ENCODE measurements at places on chromosomes 13 and 19. TPM values are rescaled to one million over a fixed set of nuclear protein-coding genes. Genes with fewer than 3 reads are reported as not detected.
A peak's percentile ranks its signal among the peaks of the same experiment; 100 is the strongest.

GRCh38 chr19:15629003-15629880 is 11.5 kb upstream of the CYP4F3 start:
- H3K36me3 ChIP-seq, result no peaks in the 10 kb centered on the region
- H3K27ac ChIP-seq, result no peak overlapping the region
- H3K27me3 ChIP-seq, result no peaks in the 10 kb centered on the region
- no peak overlapping the region for H3K4me3 ChIP-seq
- no peaks in the 10 kb centered on the region for H3K4me1 ChIP-seq
- DNase-seq, result peak; percentile 19

- no peak overlapping the region for H3K4me3 ChIP-seq
- peak overlapping the region; percentile 51 for H3K27ac ChIP-seq
- DNase-seq, result no peak
- no peaks in the 10 kb centered on the region for H3K27me3 ChIP-seq
- H3K4me1 ChIP-seq, result peaks cover 54% of the 10 kb centered on the region
Measured at GRCh38 chr13:30866677-30867076, 39.4 kb upstream of the MEDAG start.

TNFSF9 gene
- not detected for total RNA-seq

DNA sequence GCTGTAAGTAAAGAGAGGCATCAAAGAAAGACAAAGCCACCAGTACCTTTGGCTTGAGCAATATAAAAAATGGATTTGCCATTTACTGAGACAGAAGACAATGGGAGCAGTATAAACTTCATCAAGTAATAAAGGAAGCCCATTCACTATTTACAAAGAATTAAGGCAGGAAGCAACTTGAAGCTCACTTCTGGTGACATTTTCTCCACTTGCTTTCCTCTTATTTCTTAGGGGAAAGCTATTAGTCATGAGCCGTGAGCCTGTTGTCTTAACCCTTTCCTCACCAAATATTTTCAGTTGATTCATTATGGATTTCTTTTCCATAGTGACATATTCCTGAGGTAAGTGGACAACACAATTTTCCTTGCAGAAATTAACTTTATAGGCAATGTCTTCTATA is 156.8 kb downstream of the DNAJC3 start:
- peak; percentile 11 for DNase-seq
- H3K4me3 ChIP-seq, result no peak overlapping the region
- no peaks in the 10 kb centered on the region for H3K27me3 ChIP-seq
- H3K36me3 ChIP-seq, result 0 out of 2 replicates have a peak, but pooled peaks cover 2% of the 10 kb centered on the region

GRCh38 chr13:94947965-94948371 is 235.6 kb upstream of the SOX21 start:
- no peaks in the 10 kb centered on the region for H3K27me3 ChIP-seq
- H3K4me1 ChIP-seq, result no peaks in the 10 kb centered on the region
- no peak for DNase-seq
- no peaks in the 10 kb centered on the region for H3K36me3 ChIP-seq
- H3K27ac ChIP-seq, result no peak overlapping the region

- DNase-seq, result no peak
- H3K27ac ChIP-seq, result no peak overlapping the region
- peaks cover 1% of the 10 kb centered on the region for H3K4me1 ChIP-seq
- H3K36me3 ChIP-seq, result peaks cover 2% of the 10 kb centered on the region
- H3K27me3 ChIP-seq, result no peaks in the 10 kb centered on the region
Measured at GRCh38 chr13:21538753-21539152, 65.2 kb downstream of the MICU2 start.

NLRP11 gene
- total RNA-seq, result not detected

DNA sequence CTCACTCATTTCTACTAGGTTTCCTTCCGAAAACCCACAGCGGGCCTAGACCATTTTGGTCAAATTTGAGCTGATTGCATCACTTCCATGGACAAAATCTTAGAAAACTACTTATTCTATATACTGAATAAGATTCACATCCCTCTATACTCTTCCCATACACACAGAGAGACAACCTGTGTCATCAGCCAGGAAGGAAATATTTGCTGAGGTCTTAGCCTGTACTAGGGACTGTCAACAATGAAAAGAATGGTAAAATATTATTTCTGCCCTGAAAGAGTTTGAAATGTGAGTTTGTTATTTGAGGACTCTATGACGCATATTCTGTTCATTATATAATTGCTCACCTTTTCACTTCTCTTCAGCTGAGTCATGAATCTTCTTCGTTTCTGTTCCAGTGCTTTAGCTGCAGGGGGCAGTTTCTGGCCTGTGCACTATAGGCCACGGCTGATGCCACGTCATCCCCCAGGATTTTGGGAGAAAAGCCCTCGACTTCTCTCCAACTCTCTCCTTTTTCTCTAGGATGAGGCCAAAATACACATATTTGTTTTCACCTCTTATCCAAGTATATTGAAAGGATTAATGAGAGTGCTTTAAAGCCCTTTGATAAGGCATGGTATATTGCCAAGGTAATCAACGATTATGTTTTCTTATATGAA is 47.7 kb downstream of the GSX1 start:
- no peaks in the 10 kb centered on the region for H3K27me3 ChIP-seq
- DNase-seq, result no peak
- H3K27ac ChIP-seq, result no peak overlapping the region
- no peaks in the 10 kb centered on the region for H3K4me1 ChIP-seq

DNA sequence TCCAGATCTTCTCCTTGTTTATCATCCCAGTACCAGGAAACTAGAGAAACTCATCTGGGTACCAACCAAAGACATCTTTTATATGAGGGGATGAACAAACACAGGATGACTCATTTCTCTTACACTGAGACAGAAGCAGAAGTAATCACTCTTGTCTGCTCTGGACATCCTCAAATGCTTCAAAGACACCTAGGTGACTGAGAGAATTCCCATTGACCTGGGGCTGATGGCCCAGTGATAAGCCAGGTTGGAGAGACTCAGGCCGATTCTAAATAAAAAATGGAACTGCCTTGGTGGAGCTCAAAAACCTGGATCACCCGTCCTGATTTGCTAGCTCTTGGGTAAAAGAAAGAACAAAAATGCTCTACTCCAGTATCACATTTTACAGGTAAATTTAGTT is 182.2 kb downstream of the ZNF486 start:
- no peaks in the 10 kb centered on the region for H3K27me3 ChIP-seq
- no peak overlapping the region for H3K4me3 ChIP-seq
- no peaks in the 10 kb centered on the region for H3K36me3 ChIP-seq
- no peak overlapping the region for H3K27ac ChIP-seq
- H3K4me1 ChIP-seq, result no peaks in the 10 kb centered on the region
- no peak for DNase-seq

GRCh38 chr13:43110036-43110435 is 86.7 kb downstream of the DNAJC15 start:
- no peak overlapping the region for H3K27ac ChIP-seq
- no peak for DNase-seq
- H3K4me1 ChIP-seq, result peaks cover 7% of the 10 kb centered on the region
- no peak overlapping the region for H3K4me3 ChIP-seq
- H3K27me3 ChIP-seq, result no peaks in the 10 kb centered on the region
- no peaks in the 10 kb centered on the region for H3K36me3 ChIP-seq

GRCh38 chr13:25237083-25237482 is 50.2 kb downstream of the MTMR6 start:
- no peaks in the 10 kb centered on the region for H3K4me1 ChIP-seq
- DNase-seq, result no peak
- H3K27ac ChIP-seq, result no peak overlapping the region
- no peak overlapping the region for H3K4me3 ChIP-seq
- H3K36me3 ChIP-seq, result no peaks in the 10 kb centered on the region
- H3K27me3 ChIP-seq, result no peaks in the 10 kb centered on the region

DNA sequence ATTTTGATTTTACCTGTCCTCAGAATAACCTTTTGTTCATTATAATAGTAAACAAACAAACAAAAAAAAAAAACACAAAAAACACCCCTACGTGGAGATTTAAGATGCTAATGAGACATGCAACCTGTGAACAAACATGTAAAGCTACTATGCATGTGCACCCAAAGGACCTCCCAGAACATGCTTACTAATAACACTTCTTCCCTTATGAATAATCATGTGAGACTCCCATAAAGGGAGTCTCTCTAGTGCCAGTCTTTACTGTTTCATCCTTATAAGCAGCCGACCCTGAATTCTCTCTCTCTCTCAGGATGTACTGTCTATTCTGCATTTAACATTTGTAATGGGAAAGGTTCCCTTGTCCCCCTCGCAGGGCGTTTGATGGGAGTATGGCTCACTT is 1051.1 kb downstream of the PCDH17 start:
- no peak overlapping the region for H3K4me3 ChIP-seq
- H3K4me1 ChIP-seq, result no peaks in the 10 kb centered on the region
- H3K27ac ChIP-seq, result no peak overlapping the region

DNA sequence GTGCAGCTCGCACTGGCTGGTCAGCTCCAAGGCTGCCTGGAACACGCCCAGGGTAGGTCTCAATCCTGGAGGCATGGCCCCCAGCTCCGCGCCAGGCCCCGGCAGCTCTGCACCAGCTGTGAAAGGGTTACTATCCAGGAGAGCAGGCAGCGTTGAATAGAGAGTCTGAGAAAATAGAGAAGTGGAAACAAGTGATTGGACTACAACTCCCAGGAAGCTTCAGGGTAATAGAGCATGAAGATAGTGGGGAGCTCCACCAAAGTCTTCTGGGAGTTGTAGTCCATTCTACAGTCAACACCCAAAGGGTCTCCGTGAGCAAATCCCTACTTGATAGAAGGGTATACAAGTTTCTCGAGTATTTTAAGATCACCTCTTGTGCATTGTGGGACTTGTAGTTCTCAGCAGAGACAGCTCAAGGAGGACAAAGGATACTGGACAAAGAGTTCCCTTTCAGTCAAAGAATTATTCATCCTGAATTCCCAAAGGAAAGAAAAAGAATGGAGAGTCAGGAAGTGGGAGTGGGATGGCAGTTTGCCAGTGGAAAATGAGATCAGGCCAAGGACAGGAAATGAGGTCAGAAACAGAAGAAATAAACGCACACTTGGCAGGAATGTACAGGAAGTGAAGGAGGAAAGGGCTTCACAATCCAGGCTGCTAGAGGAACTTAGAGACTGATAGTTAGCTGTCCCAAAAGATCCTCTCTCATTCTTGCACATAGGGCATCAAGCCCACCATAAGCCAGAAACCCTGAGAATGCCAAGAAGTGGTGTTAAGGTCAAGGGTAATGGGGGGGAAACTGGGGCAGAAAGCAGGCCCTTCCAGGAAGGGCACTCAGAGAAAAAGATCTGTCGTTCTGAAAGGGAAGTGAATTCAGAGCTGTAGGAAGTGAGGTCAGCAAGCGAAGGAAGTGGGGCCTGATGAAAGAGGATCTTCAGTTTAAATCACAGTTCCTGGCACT is 5.5 kb upstream of the MAMSTR start:
- H3K27ac ChIP-seq, result peak overlapping the region; percentile 44
- H3K27me3 ChIP-seq, result no peaks in the 10 kb centered on the region
- H3K36me3 ChIP-seq, result no peaks in the 10 kb centered on the region
- H3K4me3 ChIP-seq, result no peak overlapping the region
- peaks cover 4% of the 10 kb centered on the region for H3K4me1 ChIP-seq
- DNase-seq, result peak; percentile 93

GRCh38 chr13:73187106-73187505 is 128.3 kb downstream of the KLF5 start:
- H3K27me3 ChIP-seq, result no peaks in the 10 kb centered on the region
- no peaks in the 10 kb centered on the region for H3K36me3 ChIP-seq

DNA sequence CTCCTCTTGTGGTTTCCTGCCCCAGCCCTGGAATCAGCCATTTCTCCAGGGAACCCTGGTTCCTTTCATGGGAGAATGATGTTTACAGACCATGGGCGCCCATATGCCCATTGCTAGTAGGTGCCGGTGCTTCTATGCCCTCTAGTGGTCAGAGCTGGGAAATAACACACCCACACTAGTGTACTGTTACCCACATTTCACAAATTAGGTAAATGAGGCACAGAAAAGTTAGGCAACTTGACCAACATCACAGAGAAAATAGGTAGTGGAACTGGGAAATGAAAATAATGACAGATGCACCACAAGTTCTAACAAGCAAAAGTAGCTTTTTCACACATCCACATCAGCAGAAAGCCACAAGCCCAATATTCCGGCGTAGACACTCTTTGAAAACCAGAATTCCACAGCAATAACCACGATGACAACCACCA is 1.3 kb upstream of the CEACAM3 start:
- H3K4me3 ChIP-seq, result no peak overlapping the region
- H3K36me3 ChIP-seq, result no peaks in the 10 kb centered on the region
- no peaks in the 10 kb centered on the region for H3K4me1 ChIP-seq
- peaks cover 3% of the 10 kb centered on the region for H3K27me3 ChIP-seq
- DNase-seq, result peak; percentile 16

SLC1A6 gene
- total RNA-seq, result not detected

ASF1B gene
- 13.1 TPM for total RNA-seq

- peaks cover 27% of the 10 kb centered on the region for H3K36me3 ChIP-seq
- H3K27ac ChIP-seq, result no peak overlapping the region
- H3K4me3 ChIP-seq, result no peak overlapping the region
- DNase-seq, result no peak
- no peaks in the 10 kb centered on the region for H3K27me3 ChIP-seq
Measured at GRCh38 chr13:20057214-20057613, 98.7 kb downstream of the ZMYM2 start.

- H3K27me3 ChIP-seq, result peaks cover 25% of the 10 kb centered on the region
- no peak overlapping the region for H3K27ac ChIP-seq
- peaks cover 13% of the 10 kb centered on the region for H3K36me3 ChIP-seq
- no peak overlapping the region for H3K4me3 ChIP-seq
- peaks cover 3% of the 10 kb centered on the region for H3K4me1 ChIP-seq
Measured at GRCh38 chr19:39494661-39495060, 4.1 kb upstream of the DLL3 start.

- no peaks in the 10 kb centered on the region for H3K27me3 ChIP-seq
- peak overlapping the region; percentile 97 for H3K4me3 ChIP-seq
- no peaks in the 10 kb centered on the region for H3K36me3 ChIP-seq
Measured at GRCh38 chr19:12792051-12792852, 966 bp downstream of the JUNB start.

GRCh38 chr19:32580353-32580900 is 563 bp upstream of the PDCD5 start:
- H3K4me3 ChIP-seq, result peak overlapping the region; percentile 81
- H3K27ac ChIP-seq, result peak overlapping the region; percentile 28
- DNase-seq, result no peak
- no peaks in the 10 kb centered on the region for H3K27me3 ChIP-seq
- peaks cover 2% of the 10 kb centered on the region for H3K4me1 ChIP-seq

ZNF324B gene
- total RNA-seq, result 3.3 TPM

GRCh38 chr19:23799321-23799720 is 40.6 kb upstream of the ZNF681 start:
- no peak overlapping the region for H3K27ac ChIP-seq
- no peak for DNase-seq
- H3K4me1 ChIP-seq, result no peaks in the 10 kb centered on the region
- no peaks in the 10 kb centered on the region for H3K27me3 ChIP-seq
- H3K4me3 ChIP-seq, result no peak overlapping the region

- H3K4me1 ChIP-seq, result peaks cover 16% of the 10 kb centered on the region
- H3K27me3 ChIP-seq, result no peaks in the 10 kb centered on the region
- peak; percentile 61 for DNase-seq
- H3K36me3 ChIP-seq, result no peaks in the 10 kb centered on the region
- H3K27ac ChIP-seq, result peak overlapping the region; percentile 46
Measured at GRCh38 chr19:17475541-17476115, 5.3 kb downstream of the SLC27A1 start.

GRCh38 chr13:81488021-81488420 is 1147.1 kb upstream of the SPRY2 start:
- H3K4me1 ChIP-seq, result no peaks in the 10 kb centered on the region
- no peaks in the 10 kb centered on the region for H3K27me3 ChIP-seq
- H3K27ac ChIP-seq, result no peak overlapping the region
- H3K4me3 ChIP-seq, result no peak overlapping the region

- H3K27me3 ChIP-seq, result no peaks in the 10 kb centered on the region
- H3K36me3 ChIP-seq, result peaks cover 13% of the 10 kb centered on the region
- no peak overlapping the region for H3K27ac ChIP-seq
- peaks cover 2% of the 10 kb centered on the region for H3K4me1 ChIP-seq
- H3K4me3 ChIP-seq, result no peak overlapping the region
- DNase-seq, result no peak
Measured at GRCh38 chr19:58570770-58571574, 2.2 kb downstream of the MZF1 start.

Data from IMR-90 (cell line).